HuH-7.5 (cell line): ENCODE measurements at places on chromosomes 2 and 18.

- no peak for DNase-seq
Measured at GRCh38 chr2:150494234-150494945, 6.9 kb upstream of the RND3 start.

DNA sequence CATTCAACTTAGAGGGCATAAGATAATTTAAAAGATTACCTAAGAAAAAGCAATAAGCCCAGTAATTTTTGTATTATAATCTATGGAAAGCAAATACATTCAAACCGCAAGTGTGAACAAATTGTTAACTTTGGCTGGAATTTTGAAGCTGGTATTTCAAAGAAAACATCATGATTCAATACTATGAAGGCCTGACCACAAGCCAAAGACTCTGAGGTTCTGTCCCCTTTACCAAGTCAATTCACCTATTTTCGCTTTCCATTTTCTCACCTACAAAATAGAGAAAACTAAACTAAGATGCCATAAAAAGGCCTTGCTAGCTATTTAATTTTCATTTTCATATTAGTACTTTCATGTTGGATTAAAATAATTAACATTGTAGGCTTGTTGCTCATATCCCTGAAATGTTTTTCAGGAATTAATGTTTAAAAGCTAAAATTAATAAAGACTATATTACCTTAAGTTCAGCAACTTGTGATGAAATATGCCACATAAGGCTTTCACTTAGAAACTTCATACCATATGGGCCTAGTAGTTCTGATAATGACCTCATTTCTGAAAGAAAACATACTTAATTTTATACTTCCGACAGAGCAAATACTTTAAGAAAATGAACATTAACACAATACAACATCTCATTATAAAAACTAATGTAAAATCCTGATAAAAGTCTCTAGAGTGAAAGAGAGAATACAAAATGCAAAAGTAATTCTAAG, 85.7 kb upstream of the FRZB start:
- no peak for DNase-seq

GRCh38 chr2:46230115-46230571, 67.1 kb upstream of the EPAS1 start:
- DNase-seq, result no peak

- DNase-seq, result no peak
Measured at GRCh38 chr2:114962532-114962931, 520.1 kb downstream of the DPP10 start.

DNA sequence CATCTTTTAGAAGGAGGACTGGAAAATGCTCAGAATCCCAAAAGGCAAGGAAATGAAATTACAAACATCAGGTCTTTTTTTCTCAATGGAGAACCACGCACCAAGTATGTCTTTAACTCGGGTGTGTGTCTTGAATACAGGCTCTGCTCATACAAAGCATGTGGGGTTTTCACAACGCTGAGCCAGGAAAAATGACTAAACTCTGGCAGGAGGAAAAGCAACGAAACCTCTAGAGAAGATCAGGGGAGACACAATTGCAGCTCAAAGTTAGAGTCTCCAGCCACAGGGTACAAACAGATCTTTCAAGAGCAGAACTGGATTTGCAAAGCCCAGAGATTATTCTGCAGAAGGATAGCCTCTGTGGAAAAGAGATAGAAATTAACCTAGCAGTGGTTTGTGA, 42.8 kb upstream of the TPO start:
- no peak for DNase-seq

DNA sequence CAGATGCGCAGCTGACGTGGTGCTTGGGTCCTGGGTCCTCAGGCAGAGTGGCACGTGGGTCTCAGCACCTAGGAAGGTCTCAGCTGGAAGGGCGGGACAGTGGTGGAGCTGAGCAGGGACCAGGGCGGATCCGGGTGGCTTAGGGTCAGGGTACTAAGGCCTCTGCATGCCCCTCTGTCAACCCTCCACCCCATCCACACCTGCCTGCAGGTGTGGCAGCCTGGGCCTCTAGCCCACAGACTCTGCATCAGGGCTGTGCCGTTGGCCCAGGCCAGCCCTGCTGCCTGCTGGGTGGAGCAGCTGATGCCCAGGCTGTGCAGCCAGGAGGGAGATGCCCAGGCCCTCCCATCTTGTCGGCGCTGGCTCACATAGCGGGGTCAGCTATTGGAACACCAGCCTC, 24.6 kb upstream of the OTOS start:
- no peak for DNase-seq

DNA sequence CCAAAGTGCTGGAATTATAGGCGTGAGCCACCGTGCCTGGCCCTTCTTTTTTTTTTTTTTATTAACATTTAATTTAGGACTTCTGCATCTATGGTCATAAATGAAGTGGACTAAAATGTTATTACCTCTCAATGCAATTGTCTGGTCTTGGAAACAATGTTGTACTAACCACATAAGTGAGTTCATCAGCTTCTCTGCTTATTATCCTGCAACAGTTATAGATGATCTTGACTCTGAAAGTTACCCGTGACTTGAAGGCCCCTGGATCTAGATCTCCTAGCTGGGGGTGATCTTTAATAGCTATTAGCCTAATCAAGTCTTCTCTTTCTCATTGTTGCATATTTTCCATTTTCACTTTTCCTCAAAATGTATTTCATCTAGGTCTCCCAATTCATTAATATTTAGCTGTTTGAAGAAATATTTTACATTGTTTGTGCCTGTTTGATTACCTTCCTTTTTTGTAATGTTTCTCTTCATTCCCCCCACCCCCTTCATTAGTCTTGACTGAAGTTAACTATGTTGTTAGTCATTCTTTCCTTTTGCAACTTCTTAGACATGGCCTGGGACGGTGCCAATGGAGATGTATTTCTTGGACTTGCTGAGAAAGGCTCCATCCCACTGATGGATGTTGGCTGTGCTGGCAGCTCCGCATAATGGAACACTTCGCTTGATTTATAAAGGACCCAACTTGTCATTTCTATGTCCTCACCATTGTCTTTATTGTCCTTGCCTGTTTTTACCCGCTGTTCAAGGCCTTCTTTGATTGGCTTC, 141.6 kb upstream of the RIOK3 start:
- no peak for DNase-seq

- DNase-seq, result no peak
Measured at GRCh38 chr18:13642440-13642827, 83.9 kb downstream of the FAM210A start.

DNA sequence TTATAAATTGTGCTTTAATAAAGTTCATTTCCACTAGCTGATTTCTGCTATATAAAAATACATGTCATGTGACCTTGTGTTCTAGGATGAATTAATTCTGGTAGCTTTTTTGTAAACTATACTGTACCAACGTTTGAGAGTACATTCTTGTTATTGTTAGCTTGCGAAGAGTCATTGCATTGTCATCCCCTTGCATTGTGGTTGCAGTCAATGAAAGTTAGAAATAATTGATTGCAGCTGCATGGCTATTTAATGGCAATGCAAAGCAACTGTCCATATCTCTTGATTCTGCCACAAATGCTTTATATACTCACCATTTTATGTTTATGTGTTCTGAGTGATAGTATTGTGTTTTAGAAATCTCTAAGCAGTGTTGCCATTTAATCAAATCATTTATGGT, 91.6 kb downstream of the ZNF407 start:
- no peak for DNase-seq

DNA sequence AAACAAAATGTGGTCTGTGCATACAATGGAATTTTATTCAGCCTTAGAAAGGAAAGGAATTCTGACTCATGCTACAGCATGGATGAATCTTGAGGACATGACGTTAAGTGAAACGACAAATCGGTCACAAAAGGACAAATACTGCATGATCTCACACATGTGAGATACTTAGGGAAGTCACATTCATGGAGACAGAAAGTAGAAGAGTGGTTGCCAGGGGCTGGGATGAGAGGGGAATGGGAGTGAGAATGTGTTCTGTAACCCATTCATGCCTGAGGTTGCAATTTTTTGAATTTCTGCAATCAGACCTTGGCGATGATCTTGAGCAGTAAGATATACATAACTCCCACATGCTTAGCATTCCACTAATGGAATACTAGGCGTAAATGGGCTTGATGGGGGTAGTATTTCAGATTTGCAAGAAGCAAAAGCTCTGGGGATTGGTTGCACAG, 22.0 kb downstream of the FHL2 start:
- DNase-seq, result no peak

DNA sequence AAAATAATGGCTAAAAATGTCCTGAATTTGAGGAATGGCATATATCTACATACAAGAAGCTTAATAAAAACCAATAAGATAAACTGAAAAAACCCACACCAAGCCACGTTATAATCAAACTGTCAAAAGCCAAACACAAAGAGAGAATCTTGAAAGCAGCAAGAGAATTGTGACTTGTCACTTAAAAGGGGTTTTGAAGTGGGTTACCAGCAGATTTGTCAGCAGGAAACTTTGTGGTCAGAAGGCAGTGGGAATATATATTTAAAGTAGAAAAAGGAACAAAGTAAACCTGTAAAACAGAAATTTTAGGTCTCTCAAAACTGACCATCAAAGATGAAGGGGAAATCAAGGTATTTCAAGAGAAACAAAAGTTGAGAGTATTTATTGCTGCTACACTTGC, 171.9 kb upstream of the CNTNAP5 start:
- DNase-seq, result no peak

- DNase-seq, result no peak
Measured at GRCh38 chr18:77047803-77048419, 84.7 kb downstream of the MBP start.

- no peak for DNase-seq
Measured at GRCh38 chr18:48004577-48004976, 74.1 kb upstream of the SMAD2 start.

- DNase-seq, result no peak
Measured at GRCh38 chr2:232038881-232039485, 77.5 kb downstream of the DIS3L2 start.

DNA sequence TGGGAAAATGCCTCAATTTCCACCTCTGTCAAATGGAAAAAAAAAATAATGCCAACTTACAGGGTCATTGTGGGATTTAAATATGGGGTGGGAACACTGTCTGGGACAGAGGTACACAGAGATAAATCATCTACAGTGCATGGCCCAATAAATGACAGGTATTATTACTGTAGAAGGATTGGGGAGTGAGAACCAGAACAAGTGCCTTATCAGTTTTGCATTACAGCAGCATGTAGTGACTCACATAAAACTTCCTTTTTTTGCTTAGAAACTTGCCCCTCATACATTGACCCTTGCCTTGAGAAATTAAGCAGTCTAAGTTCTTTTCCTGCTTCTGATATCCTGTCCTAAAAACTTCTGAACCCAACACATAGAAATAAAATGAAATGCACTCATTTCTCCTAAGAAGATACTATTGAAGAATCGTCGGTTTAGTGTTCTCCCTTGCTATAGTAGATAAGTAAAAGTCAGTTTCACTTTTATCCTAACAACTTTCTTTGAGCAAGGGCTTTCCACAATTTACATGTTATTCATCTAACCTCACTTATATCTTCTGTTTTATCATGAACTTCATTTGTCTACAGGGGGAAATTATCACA, 121.0 kb upstream of the HAAO start:
- no peak for DNase-seq

GRCh38 chr2:79223539-79223938, 64.0 kb upstream of the REG3A start:
- no peak for DNase-seq
